ENCODE measurements at places on chromosomes 2 and 18. TPM values are rescaled to one million over a fixed set of nuclear protein-coding genes. Genes with fewer than 3 reads are reported as not detected.

Gene IL1R1
- total RNA-seq = 8.1 TPM

Gene INPP5D
- total RNA-seq = under 0.01 TPM

Gene SPOPL
- total RNA-seq = 16.7 TPM

Gene ILKAP
- 15.3 TPM for total RNA-seq

GRCh38 chr2:100000915-100001707, 141.3 kb downstream of the AFF3 start:
- DNase-seq = no peak

DNA sequence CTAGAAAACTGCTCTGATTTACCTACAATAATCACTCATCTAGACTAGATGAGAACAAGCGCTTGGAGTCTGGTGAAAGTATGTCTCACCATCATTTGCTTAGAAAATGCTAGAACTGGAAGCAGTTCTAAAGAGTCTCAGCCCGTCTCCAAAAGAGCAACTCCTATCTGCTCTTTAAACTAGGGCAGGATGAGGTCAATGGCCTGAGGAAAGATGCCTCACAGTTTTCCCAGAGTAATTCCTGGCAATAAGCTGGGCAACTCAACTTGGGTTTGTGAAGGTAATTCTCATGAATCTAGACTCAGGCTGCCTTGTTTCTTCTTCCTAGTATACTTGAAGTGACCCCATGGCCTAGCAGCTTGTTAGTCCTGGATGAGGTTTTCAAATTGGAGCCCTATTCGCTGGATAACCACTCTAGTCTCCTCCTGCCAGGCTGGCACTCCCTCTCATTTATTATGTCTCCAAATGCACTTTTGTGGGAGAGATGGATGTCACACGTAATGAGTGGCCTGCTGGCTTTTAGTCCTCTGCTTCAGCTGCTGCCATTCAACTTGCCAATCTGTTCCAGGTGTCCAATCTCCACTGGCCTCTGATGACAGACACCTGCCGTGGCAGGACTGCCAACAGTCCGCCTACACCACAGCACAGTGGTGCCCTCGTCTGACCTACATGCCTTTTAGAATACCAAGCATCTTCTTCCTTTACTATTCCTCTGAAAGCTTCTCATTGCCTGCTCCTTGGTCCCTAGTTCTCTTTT, 80.9 kb downstream of the CABYR start:
- DNase-seq = no peak

DNA sequence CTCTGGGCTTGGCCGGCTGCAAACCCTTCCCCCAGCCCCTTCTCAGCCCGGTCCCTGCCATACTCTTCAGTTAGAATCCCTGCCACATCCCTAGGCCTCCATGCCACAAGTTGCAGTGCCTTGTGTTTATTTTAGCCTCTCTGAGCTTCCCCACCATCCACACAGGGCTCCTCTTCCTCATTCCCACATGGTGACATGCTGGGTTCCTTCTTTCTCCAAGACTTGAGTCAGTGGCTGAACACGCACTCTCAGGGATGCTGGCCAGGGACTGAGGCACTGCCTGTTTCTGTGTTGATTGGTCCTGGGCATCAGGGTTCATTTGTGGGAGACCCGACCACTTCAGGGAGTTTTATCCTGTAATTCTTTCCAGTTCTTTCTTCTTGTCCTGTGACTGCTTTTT, 56.3 kb downstream of the KCNS3 start:
- DNase-seq = peak; percentile 89

DNA sequence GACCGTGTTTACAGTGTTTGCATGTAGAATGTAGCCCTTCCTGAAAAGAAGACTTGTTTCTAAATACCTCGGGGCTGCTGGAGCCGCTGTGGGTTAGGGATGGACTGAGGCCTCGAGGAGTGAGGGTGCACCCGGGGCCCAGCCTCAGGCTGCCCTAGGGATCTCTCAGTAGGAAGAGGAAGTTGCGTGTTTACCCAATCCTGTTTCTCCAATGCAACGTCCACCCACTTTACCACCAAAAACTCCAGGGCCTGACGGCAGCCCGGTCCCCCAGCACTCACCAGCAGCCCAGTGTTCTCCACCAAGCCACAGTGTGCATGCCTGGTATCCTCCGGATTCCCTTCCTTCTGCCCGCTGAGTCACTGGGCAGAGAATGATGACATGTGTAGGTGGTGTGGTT, 255.8 kb downstream of the GLI2 start:
- DNase-seq = no peak

DNA sequence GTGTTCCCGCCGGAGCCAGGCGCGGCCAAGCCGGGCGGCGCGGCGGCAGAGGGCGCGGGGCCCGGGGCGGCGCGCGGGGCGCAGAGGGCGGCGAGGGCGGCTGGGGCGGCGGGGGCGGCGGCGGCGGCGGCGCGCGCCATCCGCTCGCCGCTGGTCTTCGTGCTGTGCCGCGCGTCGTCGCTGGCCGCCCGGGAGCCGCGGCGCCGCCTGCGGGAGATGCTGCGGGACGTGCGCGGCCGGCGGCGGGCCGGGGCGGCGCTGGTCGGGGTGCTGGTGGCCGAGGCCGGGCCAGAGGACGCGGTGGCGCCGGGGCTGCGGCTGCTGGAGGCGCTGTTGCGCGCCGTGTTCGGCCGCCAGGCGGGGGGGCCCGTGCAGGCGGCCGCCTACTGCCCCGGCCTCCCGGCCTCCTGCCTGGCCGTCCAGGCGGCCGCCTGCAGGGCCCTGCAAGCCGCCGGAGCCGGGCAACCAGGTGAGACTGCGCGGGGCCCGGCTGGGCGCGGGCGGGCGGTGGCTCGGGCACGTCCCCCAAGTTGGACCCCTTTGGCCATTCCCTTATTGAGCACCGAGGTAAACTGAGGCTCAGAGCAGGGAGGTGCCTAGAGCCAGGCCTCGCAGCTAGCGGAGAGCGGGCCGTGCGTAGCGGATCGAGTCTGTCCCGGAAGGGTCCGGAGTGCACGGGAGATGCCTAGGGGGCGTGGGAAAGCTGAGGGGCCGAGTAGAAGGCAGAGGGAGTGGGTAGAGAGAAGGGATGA, 584 bp downstream of the C2orf72 start:
- no peak for DNase-seq

DNA sequence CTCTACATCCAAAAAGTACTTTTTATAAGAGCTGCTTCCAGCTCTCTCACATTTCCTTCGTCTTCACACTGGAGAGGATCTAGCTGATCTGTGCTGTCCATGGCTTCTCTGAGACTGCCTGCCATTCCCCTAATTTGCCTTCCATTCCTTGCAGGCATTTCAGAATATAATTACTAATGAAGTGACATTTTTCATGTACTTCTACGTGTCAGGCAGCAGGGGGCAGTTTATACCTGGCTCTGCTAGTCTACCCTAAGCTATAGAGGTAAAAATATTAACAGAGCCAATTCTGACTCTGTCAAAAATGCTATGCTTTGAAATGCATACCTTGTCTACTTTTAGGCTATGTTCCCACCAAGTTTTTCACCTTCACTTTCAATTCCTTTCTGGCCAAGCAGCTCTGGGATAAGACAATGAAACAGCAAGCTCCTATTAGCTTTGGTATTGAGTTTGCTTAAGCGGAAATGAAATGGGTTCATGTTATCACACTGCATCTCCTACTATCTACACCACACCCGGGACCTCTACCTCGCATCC, 81.9 kb downstream of the MEP1B start:
- DNase-seq = peak; percentile 55

DNA sequence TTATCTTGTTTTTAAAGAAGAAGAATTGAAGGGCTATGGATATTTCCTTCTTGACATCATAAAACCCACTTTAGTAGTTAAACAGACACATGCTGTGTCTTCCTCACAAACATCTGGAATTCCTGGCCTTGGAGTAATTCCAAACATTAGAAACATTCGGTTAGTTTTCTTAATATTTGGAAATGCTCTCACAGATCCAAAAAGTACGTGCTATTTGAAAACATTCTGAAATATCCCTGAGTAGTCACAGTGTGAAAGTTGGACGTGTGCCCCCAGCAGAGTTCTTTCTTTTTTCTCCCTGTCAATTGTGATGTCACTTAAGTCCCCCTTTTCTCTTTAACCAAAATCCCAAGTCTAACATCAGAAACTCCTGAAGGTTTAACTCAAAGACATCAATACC, 91.3 kb downstream of the ANTXR1 start:
- DNase-seq = no peak

- DNase-seq = peak; percentile 80
Observed at GRCh38 chr2:152611458-152612231, 105.6 kb downstream of the PRPF40A start.

All from IMR-90 (cell line).